ENCODE measurements at places on chromosomes 1 and 21.

- peak; percentile 82 for DNase-seq
These were observed 132.8 kb downstream of the SNX7 start for GRCh38 chr1:98794196-98794886.

- DNase-seq: no peak
These were observed 41.6 kb upstream of the QSOX1 start for GRCh38 chr1:180112984-180113647.

DNA sequence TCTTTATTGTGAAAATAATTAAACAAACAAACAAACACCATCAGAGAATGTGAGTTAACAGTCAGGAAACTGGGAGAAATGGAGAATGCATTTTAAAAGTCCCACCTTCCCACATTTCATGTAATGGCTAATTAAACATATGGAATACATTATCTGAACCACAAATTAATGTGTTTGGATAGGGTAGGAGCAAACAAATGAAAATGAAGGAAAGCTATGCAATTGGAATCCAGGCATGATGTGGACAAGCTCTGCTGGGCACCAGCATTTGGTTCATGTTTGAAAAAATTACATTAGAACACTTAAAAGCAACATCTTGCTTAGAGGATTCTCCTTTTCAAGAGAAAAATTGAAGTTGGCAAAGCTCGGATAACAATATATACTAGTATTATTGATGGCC is 628.1 kb downstream of the LMO4 start:
- DNase-seq: no peak

- no peak for DNase-seq
These were observed 17.1 kb upstream of the RNF11 start for GRCh38 chr1:51219022-51219421.

DNA sequence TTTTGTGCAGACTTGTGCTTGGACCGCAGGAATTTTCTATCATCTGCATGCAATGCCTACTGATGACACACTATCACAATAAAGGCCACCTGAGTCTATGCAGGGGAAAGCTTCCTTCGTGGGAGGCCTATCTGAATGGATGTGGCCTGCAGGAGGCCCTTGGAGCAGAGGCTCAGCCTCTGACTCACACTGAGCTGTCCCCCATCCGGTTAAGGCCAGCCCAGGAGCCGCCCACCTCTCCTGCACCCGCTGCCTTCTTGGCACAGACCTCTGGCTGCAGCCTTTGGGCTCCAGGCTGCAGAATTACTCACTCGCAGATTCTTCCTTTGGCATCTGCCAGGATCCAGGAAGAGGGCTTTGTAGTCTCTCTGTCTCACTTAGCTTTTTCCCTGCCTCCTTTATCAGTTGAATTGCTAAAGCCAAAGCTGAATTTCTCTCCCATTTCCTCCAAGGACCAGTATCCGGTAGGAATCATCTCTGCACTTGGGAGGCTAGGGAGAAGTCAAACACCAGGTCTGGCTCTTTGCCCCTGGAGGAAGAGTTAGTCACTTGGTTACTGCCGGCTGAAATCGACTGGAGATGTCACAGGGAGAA is 65.1 kb upstream of the JUN start:
- no peak for DNase-seq

- no peak for DNase-seq
These were observed 388.2 kb downstream of the USP25 start for GRCh38 chr21:16117851-16118590.

DNA sequence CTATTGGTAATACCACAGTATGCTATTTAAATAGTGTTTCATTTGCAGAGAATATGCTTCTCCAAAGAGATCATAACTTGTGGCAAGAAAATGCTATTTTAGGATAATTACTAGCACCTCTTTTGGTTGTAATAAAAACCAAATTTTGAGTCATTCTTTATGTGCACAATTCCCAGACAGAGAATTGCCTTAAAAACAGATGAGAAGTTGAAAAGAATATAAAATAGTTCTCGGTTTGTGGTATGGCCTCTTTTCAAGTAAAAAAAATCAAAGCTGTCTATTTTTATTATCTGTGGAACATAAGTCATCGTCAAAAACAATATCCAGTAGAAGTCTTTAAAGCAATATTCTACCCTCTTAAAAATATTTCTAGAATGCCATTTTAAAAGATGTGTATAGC is 185.9 kb downstream of the GREM2 start:
- DNase-seq: no peak

DNA sequence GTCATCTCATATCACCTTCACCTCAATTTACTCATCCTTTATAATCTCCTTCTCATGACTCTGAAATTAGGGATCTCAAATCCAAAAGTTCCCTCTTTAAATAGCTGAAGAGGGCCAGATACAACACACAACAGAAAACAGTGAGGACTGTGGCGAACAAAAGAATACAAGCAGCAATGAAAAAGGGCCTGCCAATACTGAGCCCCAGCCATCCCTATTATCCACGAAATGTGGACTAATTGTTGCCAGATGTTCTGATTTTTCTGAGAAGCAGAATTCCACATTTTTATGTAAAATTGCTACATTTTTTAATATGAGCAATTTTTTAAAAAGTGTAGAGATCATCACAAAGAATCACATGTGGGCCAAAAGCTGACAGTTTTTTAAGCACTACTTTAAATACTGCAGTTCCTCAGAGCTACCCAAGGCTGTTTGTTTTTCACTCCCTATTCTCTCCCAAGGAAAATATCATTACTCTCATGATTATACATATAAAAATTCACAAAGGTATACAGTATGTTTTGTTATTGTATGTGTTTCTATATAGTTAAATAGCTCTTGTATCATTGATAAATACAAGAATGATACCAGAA is 90.0 kb downstream of the ASH1L start:
- no peak for DNase-seq

- DNase-seq: no peak
These were observed 11.6 kb downstream of the PLA2G2A start for GRCh38 chr1:19967808-19968207.

DNA sequence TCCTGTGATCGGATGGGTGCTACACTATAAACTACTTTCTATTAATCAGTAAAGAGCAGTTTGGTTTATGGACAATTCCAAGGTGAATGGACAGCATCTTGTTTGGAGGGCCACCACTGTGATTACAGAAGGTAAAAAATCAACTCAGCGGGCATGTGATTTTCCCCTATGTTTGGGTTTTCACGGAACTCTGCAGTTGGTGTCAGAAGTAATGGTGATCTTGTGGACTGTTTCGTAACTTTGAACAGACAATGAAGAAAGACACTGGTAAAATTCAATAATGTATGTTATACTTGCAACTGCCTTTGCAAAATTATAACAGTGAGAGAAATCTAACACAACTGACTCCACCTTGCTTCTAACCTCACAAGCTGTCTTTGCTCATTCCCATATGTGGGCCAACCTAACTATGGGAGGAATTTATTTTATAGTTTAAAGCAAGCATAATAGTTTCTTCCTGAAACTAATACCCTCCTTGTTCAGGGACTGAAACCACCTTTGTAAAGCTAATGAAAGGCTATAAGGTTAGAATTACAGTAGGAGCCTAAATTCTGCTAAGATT is 53.2 kb downstream of the TRIM33 start:
- no peak for DNase-seq

GRCh38 chr21:44881198-44881872 is 7.8 kb upstream of the PTTG1IP start:
- DNase-seq: no peak

- no peak for DNase-seq
These were observed 29.7 kb downstream of the TSHB start for GRCh38 chr1:115059316-115059715.

DNA sequence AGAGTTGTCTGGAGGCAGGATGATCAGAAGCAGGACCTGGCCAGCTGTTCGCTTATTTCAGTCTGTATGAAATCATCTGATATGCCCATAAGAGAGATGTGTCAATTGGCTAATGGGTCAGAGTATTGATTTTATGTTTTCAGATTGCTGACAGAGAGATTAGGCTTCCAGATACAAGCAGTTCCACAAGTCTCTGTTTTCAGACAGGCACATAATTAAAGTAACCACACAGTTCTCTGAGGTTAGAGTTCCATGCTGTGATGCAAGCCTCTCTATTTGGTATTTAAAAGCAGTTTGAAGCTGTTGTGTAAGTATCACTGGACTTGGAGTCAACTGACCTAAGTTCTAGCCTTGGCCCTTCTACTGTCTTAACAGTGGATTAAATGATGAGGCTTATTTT is 50.1 kb downstream of the ATF6 start:
- no peak for DNase-seq

DNA sequence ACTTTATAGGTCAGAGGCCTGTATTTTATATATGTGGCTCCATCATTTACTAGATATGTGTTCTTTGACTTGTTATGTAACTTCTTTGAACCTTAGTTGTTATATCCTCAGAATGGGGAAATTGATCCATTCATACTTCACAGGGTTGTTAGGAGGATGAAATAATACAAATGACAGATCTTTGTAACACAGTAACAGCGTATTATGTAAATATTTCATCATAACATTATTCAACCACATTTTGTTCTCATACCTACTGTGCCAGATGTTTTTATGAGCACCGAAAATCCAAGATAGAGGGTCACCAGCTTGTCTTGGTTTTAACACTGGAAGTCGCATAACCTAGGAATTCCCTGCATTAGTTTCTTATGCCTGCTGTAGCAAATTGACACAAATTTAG is 3.3 kb downstream of the SUCO start:
- no peak for DNase-seq

- peak; percentile 28 for DNase-seq
These were observed 147.4 kb upstream of the NRIP1 start for GRCh38 chr21:15212206-15212605.

- no peak for DNase-seq
These were observed 61.3 kb downstream of the ROR1 start for GRCh38 chr1:63835128-63835527.

DNA sequence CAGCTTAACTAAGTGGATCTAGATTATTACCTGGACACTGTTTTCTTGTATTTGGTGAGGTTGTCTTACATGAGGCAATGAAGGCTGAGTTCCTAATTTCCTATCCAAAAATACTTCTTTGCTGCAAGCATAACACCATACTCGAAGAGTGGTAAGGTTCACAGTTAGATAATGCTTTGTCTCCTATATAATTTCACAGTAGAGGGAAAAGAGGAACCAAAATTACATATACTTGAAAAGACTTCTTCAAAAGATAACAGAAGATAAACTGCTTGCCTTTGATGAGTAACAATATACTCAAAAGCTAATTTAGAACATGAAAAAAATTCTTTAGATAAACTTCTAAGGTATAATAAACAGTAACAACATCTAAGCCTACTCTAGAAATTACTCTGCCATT is 20.4 kb downstream of the USP33 start:
- peak; percentile 51 for DNase-seq

DNA sequence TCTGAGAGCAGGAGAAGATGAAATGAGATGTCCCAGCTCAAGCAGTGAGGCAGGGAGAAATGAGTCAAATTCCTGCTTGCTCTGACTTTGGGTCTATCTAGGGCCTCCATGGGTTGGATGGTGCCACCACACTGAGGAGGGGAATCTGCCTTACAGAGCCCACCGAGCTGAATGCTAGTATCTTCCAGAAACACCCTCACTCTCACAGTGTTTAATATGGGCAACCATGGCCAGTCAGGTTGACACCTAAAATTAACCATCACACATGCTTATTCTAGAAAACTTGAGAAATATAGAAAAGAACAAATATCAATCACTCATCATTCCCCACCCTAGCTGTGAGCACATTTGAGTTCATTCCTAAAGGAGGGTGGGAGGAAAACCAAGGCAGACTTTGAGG is 29.4 kb upstream of the FHAD1 start:
- no peak for DNase-seq

DNA sequence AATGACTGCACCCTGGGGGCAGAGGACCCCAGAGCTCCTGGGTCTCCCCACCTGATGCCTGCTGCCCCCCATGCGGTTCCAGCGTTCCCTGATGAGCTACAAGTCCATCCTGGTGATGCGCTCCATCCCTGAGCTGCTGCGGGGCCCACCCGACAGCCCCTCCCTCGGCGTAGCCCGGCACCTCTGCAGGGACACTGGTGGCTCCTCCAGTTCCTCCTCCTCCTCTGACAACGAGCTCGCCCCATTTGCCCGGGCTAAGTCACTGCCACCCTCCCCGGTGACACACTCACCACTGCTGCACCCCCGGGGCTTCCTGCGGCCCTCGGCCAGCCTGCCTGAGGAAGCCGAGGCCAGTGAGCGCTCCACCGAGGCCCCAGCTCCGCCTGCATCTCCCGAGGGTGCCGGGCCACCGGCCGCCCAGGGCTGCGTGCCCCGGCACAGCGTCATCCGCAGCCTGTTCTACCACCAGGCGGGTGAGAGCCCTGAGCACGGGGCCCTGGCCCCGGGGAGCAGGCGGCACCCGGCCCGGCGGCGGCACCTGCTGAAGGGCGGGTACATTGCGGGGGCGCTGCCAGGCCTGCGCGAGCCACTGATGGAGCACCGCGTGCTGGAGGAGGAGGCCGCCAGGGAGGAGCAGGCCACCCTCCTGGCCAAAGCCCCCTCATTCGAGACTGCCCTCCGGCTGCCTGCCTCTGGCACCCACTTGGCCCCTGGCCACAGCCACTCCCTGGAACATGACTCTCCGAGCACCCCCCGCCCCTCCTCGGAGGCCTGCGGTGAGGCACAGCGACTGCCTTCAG is 35.5 kb downstream of the TRIM11 start:
- DNase-seq: no peak

GRCh38 chr1:207984831-207985572 is 74.1 kb upstream of the CD34 start:
- DNase-seq: no peak

DNA sequence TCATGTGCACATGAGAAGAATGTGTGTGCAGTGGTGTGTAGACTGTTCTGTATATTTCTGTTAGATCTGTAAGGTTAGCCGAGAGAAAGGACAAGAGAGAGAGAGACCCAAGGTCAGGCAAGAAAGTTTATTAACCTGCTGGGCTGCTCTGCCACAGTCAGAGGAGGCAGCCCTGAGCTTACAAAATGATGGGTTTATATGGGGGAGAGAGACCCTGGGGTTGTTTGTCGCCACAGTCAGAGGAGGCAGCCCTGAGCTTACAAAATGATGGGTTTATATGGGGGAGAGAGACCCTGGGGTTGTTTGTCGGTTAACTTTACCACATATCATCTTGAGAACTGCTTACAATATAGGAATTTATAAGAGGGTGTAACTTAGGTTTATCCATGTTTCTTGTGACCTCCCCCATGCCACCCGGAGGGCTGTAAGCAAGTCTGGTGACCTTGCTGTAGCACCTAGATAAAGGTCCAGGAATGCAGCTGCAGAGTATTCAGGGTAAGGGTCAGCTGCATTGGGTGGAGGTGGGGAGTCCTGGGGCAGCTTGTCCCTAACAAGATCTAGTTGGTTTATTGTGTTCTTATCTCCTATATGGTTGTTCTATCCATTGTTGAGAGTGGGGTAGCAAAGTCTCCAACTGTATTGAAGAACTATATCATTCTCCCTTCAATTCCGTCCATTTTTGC is 9.3 kb upstream of the ZBTB40 start:
- DNase-seq: no peak
